ENCODE measurements at places on chromosomes 7 and 10.

- no peak for DNase-seq
Observed at GRCh38 chr7:132656846-132657776, 80.8 kb upstream of the PLXNA4 start.

DNA sequence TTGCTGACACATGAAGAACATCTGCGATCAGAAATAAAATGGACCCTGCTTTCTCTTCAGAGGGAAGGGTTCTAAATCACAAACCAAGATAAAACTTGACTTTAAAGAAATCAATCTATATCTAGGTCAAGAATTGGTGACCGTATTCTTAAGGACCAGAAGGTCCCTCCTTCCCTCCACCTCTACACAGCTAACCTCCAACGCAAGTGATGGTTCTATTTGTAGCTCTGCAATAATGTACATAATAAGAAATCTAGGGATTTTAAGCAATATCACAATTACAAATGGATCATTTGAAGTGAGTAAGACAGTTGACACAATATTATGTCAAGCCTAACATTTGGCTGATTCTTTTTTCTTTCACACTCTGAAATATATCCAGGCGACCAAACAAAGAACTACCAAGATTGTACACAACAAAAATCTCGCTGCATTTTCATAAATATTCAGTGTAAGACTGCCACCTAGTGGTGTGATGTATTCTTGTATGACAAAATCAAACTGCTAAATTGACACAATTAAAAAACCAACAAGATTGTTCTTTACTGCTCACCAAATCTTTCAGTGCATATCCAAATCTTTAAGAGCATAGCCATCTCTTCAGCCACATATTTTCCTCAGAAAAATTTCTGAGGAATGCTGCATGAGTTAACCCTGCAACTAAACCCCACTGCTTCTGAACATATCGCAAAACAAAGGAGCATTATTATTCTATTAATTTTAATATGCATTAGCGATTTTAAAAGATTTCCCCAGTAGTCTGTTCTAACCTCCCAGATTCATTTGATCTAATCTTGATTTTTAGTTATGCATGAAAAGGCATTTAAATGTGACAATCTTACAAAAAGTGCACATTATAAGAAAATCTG is 44.5 kb downstream of the ICA1 start:
- DNase-seq: peak; percentile 36

DNA sequence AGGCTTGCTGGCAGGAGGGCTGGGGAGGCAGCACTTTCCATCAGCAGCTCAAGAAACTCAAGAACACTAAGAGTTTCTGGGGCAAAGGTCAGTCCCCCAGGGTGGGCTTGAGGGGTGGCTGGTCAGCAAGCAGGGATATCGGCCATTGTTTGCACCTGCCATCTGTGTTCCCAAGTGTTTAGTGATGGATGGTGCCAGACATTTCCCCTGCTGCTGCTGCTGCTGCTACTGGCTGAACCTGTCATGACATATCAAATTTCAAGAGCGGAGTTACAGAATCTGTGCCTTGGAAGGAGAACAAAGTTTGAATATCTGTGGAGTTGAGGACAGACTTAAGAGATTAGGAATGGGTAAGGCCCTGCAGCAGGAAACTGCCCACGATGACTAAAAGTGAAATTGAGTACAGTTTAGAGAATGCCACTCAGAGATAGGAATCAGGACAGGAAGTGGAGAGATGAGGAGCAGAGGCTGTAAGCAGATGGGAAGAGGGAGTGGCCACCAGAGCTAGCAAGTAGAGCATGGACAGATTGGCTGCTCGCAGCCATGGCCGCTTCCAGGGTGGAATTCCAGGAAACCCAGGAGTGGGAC is 39.2 kb upstream of the PPP1R3C start:
- peak; percentile 12 for DNase-seq

- DNase-seq: no peak
Observed at GRCh38 chr7:76047305-76047810, 442 bp downstream of the STYXL1 start.

DNA sequence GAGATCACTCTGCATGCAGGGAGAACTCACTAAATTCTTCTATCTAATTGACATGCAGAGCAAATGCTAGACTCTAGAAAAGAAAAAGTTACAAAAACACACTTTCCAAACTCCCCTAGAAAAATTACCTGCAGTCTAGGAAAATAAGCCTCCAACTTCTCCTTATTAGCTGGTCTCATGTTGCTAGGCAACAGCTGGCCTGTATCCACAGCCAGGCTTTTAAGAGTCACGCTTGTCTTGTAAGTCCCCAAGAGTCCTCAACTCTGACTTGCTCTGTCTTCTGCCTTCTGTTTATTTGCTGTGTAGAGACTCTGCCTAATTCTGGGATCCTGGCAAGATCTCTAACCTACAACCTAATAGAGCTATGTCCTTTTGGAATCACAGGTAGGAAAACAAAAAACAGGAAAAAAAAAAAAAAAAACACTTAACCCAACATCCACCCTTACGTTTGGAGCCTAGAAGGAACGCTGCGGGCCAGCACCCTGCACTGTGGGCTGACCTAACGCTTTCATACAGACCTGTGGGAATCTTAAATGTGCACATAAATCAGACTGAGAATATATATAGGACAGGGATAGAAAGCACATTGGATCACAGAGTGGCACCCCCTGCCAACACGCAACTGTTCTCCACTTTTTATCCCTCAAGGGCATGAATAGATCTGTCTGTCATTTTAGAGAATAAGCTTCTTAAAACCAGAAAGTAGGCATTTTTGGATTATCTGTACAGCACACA is 117.0 kb upstream of the PTPRZ1 start:
- no peak for DNase-seq

DNA sequence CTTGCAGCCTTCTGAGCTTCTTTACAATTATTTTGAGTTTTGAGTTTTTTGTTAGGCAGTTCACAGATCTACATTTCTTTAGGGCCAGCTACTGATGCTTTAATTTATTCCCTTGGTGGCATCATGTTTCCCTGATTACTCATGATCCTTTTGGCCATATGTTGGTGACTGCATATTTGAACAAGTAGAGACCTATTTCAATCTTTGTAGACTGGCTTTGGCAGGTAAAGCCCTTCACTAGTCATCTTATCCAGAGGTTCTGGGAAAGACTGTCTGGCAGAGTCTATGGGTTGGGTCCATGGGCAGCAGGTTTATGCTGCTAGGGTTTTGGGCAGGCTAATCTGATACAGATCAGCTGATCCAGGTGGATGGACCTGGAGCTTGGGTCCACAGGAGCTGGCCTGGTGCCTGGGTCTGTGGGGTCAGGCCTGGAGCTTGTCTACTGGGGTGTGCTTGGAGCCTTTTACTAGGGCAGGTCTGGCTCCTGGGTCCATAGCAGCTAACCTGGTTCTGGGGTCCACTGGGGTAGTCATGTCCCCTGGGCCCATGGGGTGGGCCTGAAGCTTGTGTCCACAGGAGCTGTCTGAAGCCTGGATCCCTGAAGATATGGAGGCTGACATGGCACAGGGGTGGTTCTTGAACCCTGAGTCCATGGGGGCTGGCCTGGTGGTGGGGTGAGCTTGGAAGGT is 72.7 kb downstream of the GPR85 start:
- no peak for DNase-seq

DNA sequence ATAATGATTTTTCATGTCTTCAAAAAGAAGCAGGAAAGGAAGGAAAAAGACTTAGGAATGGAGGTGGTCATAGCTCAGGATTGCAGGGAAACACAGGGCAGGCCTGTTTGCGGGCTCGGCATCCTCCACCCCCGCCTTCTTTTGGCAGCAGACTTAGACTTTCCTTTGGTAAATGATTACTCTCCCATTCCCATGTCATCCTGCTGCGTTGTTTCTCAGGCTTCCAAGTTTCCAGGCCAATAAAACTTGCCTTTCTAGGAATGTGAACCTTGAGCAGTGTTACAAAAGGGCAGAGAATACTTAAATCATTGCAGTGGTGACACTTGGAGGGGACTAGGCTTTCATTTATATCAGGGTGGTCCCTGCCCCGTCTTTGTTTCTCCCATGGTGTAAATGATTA is 34.0 kb upstream of the DGKB start:
- DNase-seq: no peak

DNA sequence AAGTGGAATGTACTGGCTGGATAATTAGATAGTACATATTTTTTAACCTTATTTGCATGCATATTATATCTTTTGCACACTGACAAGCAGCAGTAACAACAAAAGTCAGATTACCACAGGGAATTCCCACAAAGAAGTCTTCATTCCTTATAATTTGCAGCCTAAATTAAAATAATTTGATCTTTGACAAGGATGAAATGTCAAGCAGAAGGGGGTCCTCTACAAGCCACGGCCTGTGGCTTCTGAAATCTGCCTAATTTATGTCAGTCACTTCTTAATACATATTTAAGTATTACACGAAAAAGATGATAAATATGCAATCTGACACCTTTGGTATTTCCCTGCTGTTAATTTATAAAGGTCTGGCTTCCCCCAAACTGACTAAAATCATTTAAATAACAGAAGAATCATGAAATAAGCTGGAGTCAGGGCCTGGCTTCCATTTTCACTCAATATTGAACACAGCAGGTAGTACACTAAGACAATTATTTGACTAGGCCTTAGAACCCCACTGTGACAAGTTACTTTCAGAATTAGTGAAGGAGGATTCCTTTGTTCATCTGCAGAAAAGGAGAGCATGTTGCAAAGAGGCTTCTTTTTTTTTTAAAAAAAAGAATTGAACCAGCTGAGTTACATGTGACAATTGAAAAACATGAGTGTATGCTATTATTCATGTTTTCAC is 351.1 kb upstream of the ETV1 start:
- DNase-seq: no peak

DNA sequence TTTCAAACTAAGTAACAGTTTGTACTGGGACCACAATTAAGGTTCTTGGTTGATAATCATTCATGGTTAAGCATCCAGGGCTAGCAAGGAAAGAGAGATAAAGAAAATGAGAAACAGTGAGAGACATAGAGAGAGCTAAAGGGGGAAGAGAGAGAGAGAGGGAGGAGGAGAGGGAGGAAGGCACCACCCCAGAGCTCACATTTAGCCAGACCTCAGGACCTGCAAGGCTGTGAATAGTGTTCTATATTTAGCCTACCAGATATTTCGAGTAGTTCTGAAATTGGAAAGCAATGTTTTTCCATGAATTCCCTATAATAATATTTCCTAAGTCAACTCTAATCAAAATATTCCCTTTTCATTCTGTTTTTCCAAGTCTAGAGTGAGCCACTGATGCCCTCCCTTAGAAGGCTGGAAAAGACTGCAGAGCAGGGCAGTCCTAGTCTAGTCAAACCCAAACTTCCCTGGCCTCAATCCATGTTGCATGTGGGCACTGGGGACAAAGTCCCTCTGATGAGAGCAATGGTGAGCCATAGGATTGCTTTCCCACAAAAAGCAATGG is 119.4 kb upstream of the INHBA start:
- no peak for DNase-seq

- DNase-seq: no peak
Observed at GRCh38 chr7:92609921-92610518, 19.8 kb upstream of the FAM133B start.

DNA sequence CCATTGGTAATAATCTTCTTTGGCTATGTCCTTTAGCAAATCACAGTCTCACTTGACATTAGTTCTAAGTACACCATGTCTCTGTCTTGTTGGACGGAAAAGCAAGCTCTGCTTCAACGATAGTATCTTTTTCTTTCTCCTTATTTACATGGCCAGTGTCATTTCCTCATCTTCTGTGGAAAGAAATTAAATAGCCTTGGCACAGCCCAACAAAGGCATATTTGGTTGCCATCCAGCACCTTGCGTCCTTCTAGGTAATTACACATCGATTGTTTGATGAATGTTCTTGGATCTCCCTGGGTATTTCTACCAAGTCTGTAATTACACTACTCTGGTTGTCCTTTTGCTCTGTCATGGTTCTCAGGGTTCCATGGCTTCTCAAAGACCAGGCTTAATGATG is 183.1 kb downstream of the CHN2 start:
- DNase-seq: no peak

- DNase-seq: peak; percentile 43
Observed at GRCh38 chr7:92834507-92835260, 1.7 kb downstream of the CDK6 start.

GRCh38 chr10:62578301-62578700 is 204.1 kb downstream of the ZNF365 start:
- no peak for DNase-seq

DNA sequence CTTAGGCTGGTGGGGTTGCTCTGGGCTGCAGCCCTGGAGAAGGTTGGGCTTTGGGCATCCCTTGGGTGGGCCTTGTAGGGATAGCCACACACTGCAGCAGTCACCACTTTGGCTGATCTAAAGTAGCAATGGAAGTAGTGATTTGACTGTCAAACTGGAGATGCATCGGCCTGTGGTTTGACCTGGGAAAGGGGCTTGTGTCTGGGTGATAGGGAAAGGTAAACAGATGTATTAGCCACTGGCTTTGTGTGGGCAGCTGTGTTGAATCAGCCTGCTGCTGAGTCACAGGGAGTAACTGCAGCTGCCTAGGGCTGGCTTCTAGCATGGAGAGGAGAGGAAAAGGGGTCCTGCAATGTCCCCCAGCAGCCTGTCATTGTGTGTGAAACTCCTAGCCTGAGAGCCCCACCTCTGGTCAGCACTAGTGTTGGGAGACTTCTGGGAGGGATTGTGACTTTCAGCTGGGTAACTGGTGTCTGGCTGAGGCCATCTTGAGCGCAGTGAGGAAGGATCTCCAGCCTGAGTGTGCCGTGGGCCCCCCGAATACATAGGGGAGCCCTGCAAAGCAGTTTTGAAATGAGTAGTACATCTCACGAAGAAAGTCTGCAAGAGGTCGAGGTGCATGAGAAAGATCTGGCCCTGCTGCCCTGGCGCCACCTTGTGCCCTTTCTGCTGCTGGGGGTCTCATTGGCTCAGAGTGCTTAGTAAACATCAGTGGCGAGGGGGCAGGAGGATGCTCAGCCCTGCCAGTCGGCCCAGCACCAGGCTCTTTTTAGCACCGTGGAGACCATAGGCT is 117.3 kb downstream of the FANK1 start:
- DNase-seq: no peak

DNA sequence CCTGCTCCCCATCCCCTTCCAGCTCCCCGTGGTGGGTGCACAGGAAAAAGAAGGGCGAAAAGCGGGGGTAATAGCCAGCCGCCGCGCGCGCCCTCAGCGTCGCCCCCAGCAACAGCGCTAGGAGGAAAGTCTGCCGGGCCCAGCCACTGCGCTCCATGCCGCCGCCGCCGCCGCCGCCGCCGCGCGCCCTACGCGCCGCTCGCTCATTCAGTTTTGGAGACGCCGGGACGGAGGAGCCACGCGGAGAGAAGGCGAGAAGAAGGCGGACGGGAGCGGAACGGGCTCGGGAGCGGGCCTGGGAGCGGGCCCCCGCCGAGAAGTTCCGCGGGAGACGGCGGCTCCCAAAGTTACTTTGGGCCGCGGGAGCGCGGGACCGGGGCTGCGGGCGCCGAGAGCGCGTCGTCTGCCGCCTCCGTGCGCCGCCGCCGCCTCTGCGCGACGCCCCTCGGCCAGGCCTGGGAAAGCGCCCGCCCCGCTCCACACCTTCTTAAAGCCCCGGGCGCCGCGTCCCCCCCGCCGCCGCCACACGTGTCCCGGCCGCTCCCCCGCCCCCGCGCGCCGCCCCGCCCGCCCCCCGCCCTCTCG is at the start of gene RELN:
Gene RELN, minus strand, starts transcription at position 459 of the 585 bp plus-strand sequence. Its CDS starts 302 bp downstream, at position 157.
- peak; percentile 36 for DNase-seq
